ENCODE measurements at places on chromosomes 2 and 18.
A peak's percentile ranks its signal among the peaks of the same experiment; 100 is the strongest.

- no peak for DNase-seq
These were observed 81.2 kb downstream of the TSN start for GRCh38 chr2:121836611-121837010.

GRCh38 chr2:30472326-30472725 lies 25.3 kb downstream of the LCLAT1 start:
- DNase-seq = no peak

- DNase-seq = no peak
These were observed 69.6 kb downstream of the ZNF516 start for GRCh38 chr18:76425146-76426131.

DNA sequence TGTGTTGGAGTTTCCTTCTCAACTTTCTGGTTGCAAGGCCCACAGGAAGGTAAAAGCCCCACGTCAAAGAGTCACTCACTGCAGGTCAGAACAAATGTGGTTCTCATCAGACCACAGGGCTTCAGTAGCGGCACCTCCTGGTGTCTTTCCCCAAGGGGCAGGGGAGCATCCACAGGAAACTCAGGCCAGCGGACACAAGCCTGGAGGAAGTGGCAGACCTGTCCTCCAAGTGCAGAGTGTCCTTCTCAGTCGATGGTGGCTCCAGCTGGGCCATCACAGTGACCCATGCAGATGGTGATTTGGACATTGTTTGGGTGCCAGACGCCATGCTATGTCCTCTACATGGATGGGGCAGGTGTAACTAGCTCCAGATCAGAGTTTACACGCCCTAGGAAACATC lies 84.9 kb downstream of the ACKR3 start:
- DNase-seq = no peak

DNA sequence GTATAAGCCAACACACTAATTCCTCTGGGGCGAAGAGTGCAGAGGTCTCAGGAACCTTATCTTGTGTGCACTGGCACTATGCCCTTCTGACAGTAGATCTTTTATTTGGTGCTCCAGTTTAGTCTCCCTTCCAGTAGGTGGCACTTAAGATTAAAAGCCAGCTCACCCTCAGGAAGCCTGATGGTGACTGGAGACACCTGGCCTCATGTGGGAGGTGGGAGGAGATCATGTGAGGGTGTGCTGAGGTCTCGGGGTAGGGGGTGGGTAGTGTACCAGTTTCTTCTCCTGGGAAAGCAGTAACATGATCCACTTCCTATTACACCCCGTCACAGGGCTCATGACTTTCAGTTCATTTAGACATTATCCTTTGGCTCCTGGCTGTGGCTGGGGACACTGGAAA lies 654.9 kb downstream of the ADCYAP1 start:
- peak; percentile 62 for DNase-seq

DNA sequence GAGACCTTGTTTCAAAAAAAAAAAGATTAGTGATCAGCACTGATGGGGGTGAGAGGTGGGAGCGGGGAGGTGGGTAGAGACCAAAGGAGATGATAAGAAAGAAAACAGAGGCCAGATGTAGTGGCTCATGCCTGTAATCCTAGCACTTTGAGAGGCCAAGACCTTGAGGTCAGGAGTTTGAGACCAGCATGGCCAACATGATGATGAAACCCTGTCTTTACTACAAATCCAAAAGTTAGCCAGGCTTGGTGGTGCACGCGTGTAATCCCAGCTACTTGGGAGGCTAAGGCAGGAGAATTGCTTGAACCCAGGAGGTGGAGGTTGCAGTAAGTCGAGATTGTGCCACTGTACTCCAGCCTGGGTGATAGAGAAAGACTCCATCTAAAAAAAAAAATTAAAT lies 9.5 kb upstream of the SLC35F6 start:
- no peak for DNase-seq

GRCh38 chr18:45004546-45005080 lies 323.9 kb downstream of the SETBP1 start:
- DNase-seq = no peak

DNA sequence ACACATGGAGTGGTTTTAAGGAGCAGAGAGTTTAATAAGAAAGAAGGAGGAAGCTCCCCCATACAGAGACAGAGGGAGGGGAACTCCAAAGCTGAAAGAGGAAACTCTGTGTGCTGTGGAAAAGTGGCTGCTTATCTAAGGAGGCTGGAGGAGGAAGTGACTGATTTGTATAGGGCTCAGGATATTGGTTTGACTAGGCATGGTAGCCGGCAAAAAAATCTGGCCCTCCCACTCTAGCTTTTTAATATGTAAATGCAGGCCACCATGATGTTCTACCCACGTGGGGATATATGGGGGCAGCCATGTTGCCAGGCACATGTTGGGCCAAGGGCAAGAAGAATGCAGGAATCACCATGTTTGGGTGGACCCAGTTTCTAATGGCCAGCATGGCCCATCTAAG lies 64.3 kb downstream of the HNMT start:
- DNase-seq = no peak

DNA sequence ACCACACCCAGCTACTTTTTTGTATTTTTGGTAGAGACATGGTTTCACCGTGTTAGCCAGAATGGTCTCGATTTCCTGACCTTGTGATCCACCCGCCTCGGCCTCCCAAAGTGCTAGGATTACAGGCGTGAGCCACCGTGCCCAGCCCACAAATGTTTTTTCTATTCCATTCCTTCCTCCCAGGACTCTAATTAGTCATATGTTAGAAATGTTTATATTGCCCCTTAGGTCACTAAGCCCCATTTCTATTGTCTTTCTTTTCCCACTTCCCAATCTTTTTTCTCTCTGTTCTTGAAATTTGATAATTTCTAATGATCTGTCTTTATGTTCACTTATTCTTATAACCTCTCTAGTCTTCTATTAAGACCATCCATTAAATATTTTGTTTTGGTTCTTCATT lies 31.3 kb upstream of the CDCA7 start:
- DNase-seq = no peak

GRCh38 chr18:43863180-43863579 lies 585.9 kb upstream of the SYT4 start:
- DNase-seq = no peak

GRCh38 chr2:176039375-176039774 lies 37.3 kb upstream of the LNPK start:
- no peak for DNase-seq

- no peak for DNase-seq
These were observed 217.5 kb downstream of the GPD2 start for GRCh38 chr2:156653675-156654074.

GRCh38 chr2:46276642-46277041 lies 20.6 kb upstream of the EPAS1 start:
- no peak for DNase-seq

- DNase-seq = no peak
These were observed 1367.4 kb upstream of the ACVR2A start for GRCh38 chr2:146477383-146477782.

DNA sequence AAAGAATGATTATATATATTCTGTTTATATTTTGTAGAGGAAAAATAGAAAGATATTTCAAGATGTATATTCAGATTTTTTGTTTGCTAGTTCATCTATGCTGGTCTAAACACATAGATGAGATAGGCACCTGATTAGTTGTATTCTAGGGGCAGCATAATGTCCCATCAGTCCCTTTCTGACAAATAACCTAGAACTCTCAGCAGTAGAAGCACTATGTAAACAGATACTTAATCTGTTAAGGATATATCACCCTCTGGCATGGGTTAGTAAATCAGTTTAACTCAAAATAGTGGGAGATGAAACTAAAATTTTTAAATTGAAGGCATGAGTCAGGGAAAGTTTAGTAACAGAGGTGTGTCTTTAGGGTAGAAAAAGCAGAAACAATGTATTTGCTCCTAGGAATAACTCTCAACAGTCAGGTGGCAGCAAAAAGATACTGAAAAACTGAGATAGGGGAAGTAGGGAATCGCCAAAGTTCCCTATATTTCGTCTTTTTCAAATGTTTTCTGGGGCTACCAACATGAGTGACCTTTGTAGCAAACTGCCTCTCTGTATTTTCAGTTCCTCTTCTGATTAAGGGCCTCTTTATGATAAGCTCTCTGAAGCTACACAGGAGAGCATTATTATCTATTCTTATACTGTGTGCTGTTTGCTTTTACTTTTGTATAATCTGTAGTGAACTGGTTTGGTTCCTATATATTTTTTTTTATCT lies 5.7 kb downstream of the PPP1R1C start:
- no peak for DNase-seq

DNA sequence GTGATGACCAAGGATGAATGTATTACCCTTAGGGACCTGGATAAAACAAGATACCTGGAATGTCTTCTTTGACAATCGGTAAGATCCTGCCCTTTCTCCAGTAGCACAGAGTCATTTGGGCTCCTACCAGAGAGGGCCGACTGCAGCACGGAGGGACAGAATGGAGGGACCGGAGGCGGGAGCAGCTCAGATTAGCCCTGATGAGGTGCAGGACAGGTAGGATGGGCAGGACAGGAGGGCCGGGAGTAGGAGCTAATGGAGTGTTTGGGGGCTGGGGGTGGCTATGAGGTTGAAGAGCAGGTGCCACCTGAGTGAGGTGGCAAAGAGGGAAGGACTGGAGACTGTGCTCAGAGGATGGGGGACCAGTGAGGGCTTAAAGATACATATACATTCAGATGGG lies 9.9 kb upstream of the PRELID3A start:
- DNase-seq = no peak
